ENCODE measurements at places on chromosomes 3 and 15.

GRCh38 chr3:50167069-50167840 is 12.1 kb downstream of the SEMA3F start:
- no peak for DNase-seq

DNA sequence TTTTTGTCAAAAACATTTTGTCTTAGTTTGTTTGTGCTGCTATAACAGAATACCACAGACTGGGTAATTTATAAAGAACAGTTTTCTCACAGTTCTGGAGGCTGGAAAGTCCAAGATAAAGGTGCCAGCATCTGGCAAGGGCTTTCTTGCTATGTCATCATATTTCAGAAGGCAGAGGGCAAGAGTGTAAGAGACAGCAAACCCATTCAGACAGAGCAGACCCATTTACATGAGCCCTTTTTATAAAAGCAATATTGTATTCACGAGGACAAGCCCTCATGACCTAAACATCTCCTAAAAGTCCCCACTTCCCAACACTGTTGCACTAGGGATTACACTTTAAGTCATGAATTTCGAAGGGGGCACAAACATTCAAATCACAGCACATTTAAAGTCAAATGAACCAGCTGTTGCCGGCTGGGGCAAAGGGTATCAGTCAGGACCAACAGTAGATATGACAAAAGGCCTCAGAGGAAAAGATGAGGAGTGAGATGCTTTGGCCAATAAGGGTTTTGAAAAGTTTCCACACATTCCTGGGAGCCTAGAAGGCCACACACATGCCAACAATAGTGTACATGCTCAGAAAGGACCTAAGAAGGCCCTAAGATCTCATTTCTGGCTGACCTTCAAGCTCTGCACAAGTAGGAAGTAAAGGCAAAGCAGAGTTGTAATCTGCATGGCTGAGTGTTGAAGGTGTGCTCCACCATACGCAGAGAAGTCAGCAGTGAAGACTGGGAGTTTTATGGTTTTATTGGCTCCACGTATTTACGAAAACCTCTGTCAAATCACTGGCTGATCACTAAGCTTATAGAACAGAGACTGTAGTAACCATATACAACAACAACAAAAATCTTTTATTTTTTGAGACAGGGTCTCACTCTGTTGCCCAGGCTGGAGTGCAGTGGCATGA is 37.9 kb downstream of the UQCC5 start:
- DNase-seq, result no peak

DNA sequence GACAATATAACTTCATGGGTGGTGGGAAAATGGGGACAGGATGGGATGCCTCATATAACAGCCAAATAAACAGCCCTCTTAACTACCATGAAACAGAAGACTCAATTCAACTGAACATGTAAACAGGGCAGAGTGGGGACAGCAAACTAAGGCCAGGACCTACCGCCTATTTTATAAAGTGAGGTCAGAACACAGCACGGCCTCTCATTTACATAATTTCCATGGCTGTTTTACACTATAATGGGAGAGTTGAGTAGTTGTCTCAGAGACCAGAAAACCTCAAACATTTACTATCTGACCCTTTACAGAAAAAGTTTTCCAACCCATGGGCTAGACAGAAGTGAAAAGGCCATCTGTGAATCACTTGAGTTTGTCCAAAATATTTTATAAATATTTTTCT is 56.7 kb upstream of the SNRPA1 start:
- DNase-seq, result no peak

DNA sequence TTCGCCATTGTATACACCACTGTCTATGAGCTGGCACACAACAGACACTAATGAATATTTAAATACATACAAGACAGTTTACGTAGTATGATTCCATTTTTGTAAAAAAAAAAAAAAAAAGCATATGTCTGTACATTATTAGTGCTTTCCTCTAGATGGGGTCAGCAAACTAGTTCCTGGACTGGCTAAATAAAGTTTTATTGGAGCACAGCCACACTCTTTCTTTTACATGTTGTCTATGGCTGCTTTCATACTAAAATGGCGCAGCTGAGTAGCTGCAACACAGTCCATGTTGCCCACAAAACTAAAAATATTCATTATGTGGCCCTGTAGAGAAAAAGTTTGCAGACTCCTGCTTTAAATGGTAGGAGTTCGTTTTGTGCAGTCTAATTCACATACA is 70.7 kb upstream of the FRMD4B start:
- DNase-seq, result no peak

GRCh38 chr15:38059665-38060064 is 125.2 kb downstream of the TMCO5A start:
- no peak for DNase-seq

GRCh38 chr3:117671722-117672318 is 962.2 kb downstream of the TUSC7 start:
- no peak for DNase-seq

DNA sequence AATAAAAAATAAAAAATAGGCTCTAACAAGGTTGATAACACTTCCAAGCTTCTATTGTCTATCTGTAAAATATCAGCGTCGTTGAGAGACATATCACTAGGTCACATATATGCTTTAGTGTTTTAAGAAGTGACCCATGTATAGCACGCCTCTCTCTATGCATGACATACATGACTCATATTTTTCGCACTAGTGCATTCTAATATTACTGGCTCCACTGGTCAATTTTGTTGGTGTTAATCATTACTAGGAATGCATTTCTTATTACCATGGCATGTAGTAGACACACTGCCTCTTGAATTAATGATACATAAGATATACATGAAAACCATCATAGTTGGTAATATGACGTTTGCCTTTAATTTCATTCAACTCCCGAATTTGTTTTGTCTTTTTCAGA is 203.1 kb downstream of the CHL1 start:
- DNase-seq, result no peak

DNA sequence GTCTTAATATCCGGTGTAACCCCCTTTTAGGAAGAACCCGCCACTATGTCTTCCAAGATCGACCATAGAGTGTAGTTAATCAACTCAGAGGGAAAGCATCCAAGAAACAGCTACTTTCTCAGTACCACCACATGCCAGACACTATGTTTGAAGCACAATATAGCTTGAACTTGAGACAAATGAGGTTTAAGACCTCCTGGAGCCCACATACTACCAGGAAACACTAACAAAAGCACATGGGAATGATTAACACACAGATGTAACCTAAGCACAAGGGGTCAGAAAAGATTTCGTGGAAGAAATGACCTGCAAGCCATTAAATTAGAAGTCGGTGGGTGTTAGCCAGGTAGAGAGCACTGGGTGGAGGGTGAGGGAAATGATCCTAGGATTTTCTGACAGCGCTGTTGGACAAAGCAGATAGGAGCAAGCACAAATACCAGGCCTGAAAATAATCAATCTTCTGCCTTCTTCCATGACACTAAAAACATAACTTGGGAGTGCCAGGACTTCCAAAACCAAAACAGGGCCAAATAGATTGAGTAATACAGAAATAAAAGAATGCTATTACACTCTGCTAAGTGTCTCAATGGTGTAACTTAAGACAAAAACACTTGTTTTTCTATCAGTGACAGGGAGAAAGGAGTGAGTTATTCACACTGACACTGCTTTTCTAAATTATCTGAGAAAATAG is 213.7 kb downstream of the FOXP1 start:
- DNase-seq, result no peak

DNA sequence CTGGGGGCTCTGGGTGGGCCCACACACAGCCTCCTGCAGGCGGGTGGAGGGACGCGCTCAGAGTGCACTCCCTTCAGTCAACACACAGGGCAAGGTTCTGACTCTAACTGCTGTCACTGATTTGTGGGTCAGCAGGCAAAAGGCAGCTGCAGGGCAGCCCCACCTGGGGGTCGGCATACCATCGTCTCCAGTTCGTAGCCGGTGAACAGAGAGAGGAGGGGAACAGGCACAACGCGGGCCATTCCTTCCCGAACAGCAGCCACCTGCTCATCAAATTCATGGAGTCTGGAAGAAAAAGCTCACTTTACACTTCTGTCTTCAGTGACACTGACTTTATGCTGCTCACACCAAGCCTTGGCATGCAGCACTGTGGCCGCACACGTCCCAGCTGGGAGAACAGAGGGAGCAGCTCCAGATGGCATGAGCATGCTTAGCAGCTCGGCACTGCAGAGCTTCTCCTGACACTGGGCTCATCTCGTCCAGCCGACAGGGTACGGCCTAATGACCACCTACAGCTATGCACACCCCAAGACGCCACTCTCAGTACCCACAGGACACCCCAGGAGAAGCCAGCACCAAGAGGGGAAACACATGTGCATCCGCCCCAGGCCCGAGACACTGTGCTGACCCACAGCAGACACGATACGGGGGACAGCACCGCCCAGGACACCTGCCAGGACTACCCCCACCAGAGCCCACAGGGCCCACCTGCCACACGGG is 14.4 kb upstream of the OCA2 start:
- no peak for DNase-seq

DNA sequence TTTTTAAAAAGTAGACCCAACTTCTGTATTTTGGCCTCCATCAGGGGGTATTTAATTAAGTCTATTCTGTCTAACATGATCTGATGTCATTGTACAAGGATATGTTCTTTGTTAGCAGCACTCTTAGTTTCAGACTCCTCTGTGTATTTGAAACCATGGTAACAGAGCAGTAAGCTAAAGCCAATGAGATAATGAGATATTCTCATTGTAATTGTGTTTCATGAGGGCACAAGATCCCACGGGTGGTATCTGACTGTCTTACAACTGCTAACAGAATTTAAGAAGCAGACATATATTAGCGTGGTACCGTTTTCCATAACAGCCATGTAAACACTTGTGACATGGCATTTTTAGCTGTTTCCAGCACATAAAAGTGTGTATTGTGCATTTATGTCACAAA is 251.2 kb upstream of the VEPH1 start:
- no peak for DNase-seq

DNA sequence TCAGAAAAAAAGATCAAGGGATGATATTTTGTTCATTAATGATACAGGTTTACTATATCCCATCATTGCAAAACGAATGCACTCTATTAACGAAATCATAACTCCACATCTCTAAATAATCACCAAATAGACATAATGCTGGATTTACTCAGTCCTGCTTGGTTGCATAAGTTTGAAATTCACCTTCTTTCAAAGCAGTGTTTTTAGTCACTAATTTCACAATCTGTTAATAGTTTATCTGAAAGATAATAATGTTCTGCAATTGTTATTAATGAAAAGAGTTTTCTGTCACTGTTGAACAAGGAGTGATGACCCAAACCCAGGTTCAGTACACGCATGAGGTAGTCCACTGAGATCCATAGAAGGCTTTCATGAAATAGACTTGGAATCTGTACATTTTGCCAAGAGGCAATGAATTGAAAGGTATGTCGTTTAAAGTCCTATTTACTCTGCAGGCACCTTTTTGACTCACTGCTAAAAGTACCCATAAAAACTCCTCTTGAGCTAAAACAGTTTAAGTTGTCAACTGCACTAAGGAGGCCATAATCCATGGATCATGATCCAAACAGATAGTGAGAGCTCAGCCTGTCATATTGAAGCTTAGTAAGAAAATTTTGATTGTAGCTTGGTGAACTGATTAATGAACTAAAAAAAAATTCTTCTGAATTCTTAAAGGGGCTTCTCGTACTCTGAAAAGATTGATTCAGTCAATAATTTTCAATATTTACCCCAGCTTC is 75.6 kb upstream of the MBNL1 start:
- no peak for DNase-seq

DNA sequence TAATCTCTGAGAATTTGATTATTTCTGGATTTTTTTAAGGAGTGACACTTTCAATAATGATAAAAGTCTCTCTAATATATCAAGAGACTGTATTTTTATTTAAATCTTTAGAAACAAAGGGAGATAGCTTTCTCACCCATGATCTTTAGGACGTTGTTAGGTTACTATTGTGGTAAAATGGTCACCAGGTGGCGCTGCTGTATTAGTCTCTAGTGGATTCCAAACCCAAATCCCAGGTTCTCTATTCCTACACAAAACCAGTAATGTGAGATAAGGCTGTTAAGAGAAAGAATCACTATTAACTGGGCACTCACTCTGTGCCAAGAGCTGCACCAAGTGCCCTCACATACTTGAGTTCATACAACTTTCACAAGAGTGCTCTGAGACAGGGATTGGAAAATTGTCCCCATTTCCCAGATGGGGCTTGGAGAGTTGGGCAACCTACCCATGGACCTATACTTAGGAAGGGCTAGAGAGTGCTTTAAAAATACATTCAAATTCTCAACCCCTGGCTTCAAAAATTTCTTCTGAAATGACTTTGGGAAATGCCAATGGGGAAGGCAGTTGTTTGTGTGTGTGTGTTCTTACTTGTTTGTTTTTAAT is 593.4 kb upstream of the TGFBR2 start:
- peak; percentile 72 for DNase-seq

- DNase-seq, result no peak
These were observed 137.9 kb upstream of the COL8A1 start for GRCh38 chr3:99500485-99500884.

GRCh38 chr3:111277226-111277625 is 205.6 kb downstream of the NECTIN3 start:
- no peak for DNase-seq

DNA sequence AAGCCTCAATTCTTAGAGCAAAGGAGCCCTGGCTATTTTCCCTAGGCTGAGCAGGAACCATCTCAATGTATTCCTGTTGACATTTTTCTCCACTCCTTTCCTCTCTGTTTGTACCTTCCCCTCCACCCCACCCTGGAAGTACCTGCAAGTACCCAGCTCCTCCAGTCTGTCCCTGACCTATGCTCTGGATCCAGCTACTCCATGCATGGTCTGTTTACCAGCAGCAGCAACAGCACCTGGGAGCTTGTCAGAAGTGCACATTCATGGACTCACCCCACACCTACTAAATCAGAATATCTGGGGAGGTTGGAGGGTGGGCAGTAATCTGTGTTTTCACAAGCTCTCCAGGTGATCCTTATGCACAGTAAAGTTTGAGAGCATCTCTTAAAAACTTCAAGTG is 240.7 kb upstream of the UMPS start:
- DNase-seq, result no peak

DNA sequence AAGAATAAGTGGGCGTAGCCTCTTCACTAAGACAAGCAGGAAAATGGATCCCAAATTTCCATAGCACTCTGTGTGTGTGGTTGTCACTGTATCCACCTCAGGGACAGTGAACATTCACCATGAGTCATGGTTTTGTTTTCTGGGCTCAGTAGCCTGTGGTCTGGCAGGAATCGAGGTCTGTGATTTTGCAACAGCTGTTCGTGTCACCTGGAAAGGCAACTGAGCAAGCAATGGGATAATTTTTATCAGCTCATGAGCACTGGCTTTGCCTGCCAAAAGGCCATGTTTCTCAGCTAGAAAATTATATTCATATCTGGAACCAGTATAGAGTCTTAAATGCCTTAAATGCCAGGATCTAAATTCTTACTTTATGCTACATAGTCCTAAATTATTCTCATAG is 60.9 kb downstream of the STRIT1 start:
- DNase-seq, result no peak
